ENCODE measurements at places on chromosomes 7 and 10. TPM values are rescaled to one million over a fixed set of nuclear protein-coding genes. Genes with fewer than 3 reads are reported as not detected.

DNA sequence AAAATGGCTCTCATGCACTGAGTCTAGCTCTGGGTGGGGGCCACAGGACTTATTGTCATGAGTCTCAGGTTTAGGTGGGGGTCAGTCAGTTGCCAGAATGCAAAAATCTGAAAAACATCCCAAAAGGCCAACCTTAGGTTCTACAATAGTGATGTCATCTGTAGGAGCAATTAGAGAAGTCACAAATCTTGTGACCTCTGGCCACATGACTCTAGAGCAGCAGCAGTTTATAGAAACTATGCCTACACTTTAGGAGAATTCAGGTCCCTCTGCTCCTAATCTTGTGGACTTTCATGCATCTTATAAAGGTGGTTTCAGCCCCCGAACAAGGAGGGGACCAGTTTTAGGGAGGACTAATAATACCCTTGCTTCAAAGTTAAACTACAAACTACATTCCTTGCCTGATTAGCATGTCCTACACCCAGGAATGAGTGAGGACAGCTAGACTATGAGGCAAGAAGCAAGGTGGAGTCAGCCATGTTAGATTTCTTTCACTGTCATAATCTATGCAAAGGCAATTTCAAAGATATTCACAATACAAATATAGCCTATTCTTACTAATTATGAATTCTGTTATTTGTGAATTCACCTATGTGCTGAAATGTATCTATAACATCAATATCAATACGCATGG lies 123.5 kb upstream of the ADCY1 start:
- no peak for DNase-seq

DDX21 gene
- 42.9 TPM for total RNA-seq

- DNase-seq = peak; percentile 41
Measured at GRCh38 chr7:12490107-12490688, 80.3 kb upstream of the SCIN start.

TSPAN12 gene
- total RNA-seq = 148 TPM

TFEC gene
- total RNA-seq = 1.3 TPM

DNA sequence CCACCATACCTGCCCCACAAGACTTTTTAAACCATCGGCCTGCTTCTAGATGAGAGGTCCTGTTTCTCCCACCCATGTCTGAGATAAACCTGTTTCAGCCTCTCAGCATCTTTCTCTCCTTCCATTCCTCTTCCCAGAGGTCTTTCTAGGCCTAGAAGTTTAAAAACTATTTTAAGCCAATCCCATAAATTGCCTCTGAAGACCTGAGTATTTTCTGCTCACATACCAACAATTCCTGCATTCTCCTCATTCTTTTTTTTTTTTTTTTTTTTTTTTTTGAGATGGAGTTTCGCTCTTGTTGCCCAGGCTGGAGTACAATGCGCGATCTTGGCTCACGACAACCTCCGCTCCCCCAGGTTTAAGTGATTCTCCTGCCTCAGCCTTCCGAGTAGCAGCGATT lies 262.9 kb upstream of the AUTS2 start:
- DNase-seq = no peak

- DNase-seq = no peak
Measured at GRCh38 chr10:46299286-46299535, 12.4 kb downstream of the ANTXRL start.

DNA sequence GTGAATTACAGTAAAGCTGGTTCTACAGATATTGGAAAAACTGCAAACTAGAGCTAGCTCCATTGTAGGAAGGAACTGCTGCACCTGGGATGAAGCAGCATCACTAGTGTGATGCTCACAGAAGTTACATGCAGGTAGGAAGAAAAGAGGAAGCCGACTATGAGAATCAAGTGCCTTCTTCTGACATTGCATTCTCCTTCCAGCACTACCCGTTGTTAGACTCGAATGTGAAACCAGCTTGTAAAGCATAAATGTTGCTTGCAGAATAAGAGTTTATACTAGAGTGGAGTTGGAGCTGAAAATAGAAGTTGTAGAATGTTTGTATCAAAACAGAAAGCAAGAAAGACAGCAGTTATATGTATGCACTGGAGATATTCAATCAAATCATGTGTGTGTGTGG lies 49.9 kb downstream of the TRIM24 start:
- DNase-seq = no peak

- DNase-seq = no peak
Measured at GRCh38 chr10:118767297-118768040, 12.7 kb upstream of the CACUL1 start.

PRSS2 gene
- not detected for total RNA-seq

OGDHL gene
- total RNA-seq = 0.20 TPM

DNA sequence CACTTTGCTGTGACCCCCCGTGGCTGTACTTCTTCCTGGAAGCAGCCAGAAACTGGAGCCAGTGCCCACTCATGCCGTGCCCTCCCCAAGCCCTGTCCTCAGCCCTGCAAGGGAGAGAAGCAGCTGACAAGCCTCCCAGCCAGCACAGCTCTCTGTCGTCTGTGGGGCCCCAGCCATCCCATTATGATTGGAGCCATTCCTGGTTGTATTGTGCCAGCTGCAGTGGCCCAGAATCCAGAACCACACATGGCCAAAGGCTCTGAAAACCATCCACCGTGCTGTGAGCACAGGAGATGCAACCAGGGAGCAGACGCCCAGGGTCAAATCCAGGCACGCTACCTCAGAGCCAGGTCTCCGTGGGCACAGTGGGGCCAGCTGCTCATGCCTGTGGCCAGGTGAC lies 18.7 kb downstream of the GRID2IP start:
- no peak for DNase-seq

CFAP58 gene
- total RNA-seq = 1.1 TPM

DNA sequence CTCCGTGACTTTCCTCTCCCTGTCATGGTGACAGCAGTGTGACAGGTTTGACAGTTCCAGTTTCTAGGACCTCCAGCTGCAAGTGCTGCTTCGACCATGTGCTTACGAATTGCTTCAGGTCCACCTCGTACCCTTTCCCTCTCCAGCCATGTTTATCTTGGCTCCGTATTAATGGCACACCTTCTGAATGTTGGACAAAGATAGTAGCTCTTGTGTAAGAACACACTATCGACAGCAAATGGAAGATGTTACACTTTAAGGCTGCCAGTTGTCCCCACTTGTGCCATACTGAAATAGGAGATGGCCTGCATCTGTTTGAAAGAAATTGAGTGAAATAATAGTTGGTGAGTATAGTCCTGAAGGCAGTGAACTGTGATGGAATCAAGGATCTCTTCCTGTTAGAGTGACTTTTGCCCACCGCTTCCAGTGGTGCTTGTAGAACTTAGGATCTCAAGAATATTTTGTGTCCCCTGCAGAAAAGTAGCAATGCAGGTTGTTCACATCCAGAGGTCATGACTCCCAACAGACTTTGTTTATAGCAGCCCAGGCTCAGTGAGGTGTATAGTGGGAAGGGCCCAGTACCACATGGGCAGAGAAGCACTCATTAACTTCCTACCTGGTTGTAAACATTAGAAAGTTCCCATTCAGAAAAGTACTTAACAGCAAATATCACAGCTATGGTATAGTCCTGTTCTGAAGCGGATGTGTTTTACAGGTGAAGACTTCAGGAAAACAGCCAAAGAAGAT lies 629.7 kb upstream of the GALNT17 start:
- DNase-seq = no peak

CWF19L1 gene
- 21.0 TPM for total RNA-seq

- DNase-seq = peak; percentile 16
Measured at GRCh38 chr10:17199351-17199804, 2.1 kb downstream of the TRDMT1 start.

SP4 gene
- 4.8 TPM for total RNA-seq

DNA sequence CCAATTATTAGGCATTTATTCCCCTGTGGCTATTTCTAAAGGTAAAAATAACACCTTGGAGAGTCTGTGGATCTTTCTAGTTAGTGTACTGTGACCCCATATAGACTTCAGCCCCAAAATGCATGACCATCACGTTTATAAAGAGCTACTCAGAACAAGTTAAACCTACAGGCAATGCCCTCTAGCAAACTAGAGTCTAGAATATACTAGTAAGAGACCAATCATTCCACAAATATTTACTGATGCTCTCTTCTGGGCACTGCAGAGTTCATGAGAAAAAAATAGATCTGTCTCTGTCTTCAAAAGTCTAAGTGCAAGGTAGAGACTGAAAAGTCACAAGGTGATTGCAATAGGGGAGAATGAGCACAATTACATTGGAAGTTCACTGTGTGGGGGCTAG lies 20.5 kb upstream of the CALD1 start:
- DNase-seq = no peak

GRCh38 chr10:43688348-43688892 lies 39.7 kb upstream of the ZNF32 start:
- DNase-seq = peak; percentile 56

DNA sequence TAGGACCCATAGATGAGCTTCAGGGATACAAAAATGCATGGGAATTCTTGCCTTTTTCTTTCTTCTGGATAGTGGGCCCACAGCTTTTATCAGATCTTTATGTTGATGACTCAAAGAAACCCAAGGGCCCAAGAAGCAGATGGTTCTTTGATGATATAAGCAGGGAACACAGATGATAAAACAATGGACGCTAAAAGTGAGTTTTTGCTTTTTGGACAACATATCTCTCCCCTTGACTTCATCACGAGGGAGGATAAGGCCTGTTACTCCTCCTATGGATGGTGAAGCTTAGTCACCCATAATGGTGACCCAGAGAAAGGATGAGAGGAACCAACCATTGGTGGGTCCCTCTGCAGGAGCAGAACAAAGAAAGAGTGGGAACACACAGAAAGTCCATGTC lies 6.5 kb upstream of the OGA start:
- DNase-seq = no peak

DEPP1 gene
- total RNA-seq = 225 TPM

DNA sequence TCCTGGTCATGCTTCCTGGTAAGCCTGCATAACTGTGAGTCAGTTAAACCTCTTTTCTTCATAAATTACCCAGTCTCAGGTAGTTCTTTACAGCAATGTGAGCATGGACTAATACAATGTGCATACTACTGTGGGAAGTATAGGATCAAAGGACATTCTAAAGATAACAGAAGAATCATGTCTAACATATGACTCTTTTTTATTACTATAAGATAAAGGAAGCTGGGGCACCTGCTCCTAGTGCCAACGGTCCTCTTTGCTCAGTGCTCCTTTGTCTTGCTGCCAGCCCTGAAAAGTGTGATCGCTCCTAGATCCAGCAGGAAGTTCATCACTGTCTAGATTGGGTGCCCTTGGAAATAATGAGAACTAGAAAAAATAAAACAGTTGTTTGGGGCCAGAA lies 143.3 kb upstream of the NOBOX start:
- no peak for DNase-seq

NPTX2 gene
- 0.60 TPM for total RNA-seq

UTF1 gene
- not detected for total RNA-seq

- DNase-seq = no peak
Measured at GRCh38 chr7:158001621-158002320, 585.9 kb downstream of the PTPRN2 start.

EPO gene
- not detected for total RNA-seq

DNA sequence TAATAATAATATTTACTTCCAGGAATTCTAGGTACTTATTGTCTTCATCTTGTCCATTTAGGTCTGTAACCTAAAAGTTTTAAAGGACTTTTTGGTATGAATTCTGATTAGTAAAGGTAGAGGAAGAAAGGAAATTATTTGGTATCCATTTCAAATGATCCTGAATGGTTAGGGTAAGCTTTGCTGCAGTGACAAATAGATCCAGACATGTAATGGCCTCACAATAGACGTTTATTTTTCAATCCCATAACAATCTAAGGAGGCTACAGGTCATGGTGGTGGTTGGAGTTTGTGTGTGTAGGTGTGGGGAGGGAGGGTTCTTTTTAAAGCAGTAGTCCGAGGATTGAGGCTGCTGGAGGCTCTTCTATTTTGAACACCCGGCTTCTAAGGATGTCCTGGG lies 5.3 kb downstream of the FBH1 start:
- no peak for DNase-seq

- DNase-seq = no peak
Measured at GRCh38 chr7:157514306-157514705, 177.5 kb downstream of the DNAJB6 start.

DNA sequence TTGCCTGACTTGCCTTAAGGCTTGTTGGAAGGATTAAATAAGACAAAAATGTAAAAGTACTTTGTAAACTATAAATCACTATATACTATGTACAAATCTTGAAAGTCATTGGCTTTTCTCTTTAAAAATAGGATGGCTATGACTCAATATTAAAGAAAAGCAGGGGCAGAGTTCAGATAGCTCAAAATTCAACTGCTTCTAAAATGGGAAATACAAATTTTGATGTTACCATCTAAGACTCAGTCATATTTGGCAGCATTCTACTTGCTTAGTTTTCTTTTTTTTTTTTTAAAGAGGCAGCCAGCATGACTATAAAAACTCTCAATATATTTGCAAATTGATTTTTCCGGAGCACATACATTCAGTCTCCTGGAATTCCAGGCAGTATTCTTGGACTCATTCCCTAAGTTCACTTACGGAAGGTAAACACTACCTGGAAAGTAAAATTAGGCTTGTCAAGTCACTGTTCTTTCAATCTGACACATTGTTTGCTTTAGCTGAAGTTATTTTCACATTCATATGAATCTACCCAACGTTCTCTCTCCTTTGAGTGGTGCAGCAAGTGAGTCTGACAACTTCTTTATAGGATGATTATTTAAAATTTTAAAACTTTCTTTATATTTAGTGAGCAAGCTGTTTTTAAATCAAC lies 133.8 kb upstream of the CCDC6 start:
- no peak for DNase-seq

DNA sequence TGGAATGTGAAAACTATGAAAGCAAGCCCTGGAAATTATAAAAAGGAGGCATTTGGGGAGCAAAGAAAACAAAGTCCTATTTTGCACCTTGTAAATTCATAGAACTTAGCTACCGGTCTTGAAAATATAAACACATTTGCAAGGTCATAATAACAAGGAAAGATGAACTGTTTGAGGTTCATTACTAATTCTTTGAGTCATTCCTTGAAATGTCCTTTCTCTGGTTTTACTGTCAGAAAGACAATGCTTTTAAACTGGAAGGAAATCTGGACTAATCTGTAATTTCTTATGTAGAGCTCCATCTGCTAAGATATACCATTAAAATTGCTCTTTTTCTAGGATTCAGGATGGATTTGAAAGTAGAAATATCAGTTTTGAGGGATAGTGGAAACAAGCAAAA lies 1.4 kb downstream of the ERLIN1 start:
- DNase-seq = no peak

All from lung microvascular endothelial cell (primary cell).